ENCODE measurements at places on chromosomes 2 and 18.

DNA sequence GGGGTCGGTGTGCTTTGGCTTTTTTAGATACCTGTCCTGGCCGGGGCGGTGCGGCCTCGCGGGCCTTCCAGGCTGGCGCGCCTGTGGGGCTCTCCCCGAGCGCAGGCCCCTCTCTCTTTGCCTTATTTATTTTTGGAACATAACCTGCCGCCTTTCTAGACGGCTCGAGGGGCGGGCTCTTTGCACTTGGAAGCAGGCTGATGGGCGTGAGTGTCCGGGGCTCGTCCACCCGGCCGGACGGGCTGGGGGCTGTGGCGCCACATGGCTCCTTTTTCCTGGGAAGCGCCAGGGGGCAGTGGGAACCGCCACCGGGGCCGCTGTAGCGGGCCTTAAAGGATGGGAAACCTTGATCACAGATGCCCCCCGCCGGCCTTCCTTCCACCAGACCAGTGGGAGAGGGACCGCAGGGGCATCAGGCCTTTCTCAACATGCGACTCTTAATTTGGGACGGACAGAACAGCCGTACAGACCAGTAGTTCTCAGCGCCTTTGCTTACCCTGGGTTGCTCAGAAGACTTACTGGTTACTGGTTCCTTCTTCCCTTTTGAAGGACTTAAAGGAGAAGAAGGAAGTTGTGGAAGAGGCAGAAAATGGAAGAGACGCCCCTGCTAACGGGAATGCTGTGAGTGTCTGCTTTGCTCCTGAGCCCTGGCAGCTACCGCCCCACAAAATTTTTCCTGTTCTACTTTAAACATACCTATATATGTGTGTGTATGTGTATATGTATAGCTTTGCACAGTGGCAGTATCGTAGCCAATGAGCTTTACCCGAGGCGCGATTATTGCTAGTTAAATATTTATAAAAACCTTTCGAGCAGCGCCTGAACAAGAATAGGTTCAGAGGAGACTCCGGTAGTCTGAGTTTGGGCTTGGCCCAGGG is 2.7 kb downstream of the PTMA start:
- no peak for DNase-seq

- no peak for DNase-seq
Observed at GRCh38 chr18:46213295-46213694, 109.1 kb downstream of the HAUS1 start.

DNA sequence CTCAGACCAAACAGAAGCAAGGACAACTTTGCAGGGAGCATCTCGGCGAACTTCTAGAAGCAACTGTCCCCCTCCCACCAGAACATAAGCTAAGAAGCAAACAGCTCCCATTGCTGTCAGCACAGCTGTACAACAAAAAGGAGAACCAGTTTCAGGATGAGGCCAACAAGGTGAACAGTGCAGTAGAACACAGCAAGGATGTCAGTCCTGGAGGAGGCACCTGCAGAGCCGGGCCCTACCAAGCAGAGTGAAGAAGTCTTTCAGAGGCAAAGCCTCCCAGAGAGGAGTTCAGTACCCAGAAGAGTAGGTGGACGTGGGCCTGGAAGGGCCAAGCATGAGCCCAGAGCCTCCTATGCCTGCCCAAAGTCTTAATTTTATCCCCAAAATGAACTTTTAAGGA is 1.0 kb downstream of the PASK start:
- no peak for DNase-seq

GRCh38 chr2:7071154-7071553 is 153.9 kb downstream of the RNF144A start:
- DNase-seq: no peak

- DNase-seq: no peak
Observed at GRCh38 chr2:49913025-49913424, 758.7 kb upstream of the FSHR start.

DNA sequence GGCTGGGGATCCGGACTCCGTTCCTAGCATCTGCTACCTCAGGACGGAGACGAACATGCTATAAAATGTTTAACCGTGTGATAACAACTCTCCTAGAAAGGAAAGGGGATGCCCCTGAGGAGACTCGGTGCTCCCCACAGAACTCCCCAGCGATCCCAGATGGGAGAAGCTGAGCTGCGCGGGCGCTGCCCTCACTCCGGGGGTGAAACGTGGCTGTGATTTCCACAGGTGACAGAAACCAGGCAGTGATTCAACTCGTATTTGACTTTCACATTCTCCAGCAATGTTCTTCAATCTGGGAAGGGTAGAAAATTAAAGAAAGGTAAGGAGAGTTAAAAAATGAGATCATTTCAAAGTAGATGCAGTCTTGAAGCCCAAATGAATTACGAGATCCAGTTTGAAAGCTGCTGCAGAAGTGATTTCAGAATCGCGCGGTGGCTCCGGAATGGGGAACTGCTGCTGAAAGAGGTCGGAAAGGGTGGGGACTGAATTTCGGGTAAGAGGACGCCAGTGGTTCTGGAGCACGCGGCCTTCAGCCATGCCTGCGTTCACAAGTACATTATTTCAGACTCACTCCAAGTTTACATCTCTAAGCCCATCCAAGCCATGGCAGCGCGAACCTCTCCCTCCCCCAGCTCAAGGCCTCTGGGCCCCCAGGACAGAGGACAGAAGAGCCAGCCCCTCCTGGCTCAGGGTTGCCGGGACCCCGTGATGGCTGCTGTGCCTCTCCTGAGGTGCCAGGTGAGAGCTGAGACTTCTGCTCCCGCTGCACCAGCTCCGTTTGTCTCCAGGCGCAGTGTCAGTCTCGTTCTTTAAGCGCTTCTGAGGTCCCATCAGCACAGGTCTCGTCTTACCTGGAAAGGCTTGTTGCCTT is 39.5 kb downstream of the ADNP2 start:
- no peak for DNase-seq

- no peak for DNase-seq
Observed at GRCh38 chr2:31980674-31981356, 30.0 kb downstream of the MEMO1 start.

DNA sequence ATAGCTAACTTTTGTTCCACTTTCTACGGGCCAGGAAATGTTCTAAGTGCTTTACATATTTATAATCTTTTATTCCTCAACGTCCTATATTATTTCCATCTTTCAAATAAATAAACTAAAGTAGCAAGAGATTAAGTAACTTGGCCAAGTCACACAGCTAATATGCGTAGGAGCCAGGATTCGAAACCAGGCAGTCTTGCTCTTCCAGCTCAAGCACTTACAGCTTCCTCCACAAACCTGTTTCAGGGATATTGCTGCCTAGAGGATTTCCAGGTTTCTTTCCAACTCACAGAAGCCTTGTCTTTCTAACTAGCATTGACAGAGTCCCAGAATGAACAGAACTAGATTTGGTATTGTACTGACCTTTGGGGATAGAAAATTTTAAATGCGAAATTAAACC is 102.5 kb downstream of the FIGN start:
- no peak for DNase-seq

GRCh38 chr2:96687711-96688640 is 45.4 kb downstream of the FER1L5 start:
- DNase-seq: no peak

DNA sequence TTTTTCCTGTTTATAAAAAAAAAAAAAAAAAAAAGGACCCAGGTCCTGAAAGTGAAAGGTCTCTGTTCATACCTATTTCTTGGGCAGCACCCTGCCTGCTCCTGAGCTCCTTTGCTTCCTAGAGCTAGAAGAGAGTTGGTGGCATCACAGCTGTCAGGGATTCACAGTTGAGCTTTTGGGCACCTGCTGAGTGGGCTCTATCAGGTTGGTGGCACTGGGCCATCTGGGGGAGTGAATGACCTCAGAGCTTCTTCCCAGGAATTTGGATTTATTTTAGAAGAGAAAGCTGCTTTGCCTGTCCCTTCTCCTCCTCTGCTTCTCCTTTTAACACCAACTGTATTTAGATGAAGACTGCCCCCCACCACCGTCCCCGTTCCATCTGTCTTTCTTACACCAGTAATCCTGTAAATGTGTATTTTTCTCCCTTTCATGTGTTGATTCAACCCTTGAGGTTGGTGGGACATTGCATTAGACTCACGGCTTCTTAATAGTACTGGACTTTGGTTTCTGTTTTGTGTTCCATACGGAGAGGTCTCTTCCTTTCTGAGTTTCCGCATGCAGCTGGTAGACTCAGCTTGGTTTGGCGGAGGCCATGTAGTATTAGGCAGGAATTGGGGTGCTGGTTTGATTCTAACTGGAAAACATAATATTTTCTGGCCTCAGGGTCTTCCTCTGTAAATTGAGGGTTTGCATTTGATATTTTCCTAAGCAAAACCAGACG is 7.6 kb upstream of the MGAT5 start:
- no peak for DNase-seq

DNA sequence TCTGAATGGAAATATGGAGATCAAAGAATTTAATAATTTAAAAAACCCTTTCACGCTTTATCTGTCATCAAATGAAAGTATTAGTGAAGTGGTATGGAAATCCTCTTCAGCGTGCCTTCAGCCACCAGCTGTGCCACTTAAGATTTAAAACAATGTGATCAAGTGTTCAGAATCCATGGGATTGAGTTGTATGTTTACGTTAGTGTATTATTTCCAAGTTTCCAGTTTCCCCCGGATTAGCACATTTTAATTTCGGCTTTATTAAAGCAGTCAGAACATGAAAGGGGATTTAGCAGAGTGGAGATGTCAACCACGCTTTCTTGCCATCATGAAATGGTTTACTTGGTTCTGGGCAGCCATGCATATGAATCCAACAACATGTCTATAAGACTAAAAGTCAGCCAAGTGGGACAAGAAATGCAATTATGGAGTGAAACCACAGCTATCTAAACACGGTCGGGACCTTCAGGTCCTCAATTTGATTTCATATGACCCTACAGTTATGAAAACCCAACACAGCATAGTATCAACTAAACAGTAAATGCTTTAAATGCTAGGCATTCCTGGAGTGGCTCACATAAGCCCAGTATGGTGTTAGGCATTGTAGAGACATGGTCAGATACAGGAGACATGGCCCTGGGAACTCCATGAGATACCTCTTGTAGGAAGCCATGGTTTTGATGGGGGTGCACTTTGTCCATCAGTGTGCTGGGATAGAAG is 224.9 kb upstream of the EPAS1 start:
- no peak for DNase-seq

GRCh38 chr2:218985325-218986091 is 524 bp upstream of the FEV start:
- no peak for DNase-seq

DNA sequence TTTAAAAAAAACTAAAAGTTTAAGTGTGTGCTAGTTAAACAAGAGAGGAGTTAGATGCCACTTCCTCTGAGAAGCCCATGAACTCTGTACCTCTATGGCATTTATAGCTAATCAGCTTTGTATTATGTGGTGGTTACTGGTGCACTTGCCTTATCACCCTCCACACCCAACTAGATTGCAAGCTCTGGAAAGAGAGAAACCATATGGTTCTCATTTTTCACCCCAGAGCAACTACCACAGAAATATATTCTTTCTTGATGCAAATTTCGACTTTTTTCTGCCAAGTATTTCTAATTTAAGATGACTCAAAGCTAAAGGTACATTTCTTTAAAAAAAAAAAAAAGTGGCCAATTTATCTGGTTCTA is 24.2 kb downstream of the RAPH1 start:
- no peak for DNase-seq

Measured in stromal cell of bone marrow (primary cell).